ENCODE measurements at places on chromosomes 11 and 22.

DNA sequence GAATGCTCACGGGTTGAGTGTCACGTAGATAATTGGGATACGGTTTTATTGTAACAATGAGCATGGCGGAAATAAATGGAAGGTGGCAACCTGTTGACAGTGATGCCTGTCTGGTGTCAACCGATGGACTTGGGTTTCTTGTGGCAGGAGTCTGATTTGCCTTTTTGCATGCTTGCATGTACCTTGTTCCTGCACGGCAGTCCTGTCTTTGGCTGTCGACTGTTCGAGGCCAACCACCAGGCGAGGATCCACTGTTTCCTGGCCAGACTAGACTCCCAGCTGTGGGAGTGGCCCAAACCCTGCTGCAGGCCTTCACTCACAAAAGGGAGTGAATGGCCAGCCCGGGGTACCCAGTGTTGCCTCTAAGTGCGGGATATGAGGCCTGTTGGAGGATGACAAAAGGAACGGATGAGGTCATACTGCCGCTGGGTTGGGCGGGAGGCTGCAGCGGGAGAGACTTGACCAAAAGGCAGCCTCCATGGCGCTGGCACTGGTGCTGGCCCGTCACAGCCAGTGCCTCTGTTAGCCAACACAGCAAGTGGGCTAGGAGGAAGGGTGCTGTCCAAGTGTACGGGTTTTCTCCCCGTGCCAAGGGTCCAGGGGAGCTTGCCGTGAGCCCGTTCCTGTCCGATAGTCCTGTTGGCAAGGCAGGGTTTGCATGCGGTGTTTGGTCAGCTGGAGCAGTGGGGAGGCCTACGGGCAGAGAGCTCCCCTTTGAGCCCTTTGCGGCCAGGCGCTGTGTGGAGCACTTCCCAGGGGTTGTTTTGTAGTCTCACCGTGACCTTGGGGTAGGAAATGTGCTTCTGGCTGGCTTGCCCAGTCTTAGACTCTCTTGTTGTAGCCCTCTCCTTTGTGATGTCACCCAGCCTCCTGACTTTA, 974 bp downstream of the DGCR8 start:
- no peak for DNase-seq

GRCh38 chr11:110713449-110713776, 1.2 kb upstream of the ARHGAP20 start:
- no peak for DNase-seq

DNA sequence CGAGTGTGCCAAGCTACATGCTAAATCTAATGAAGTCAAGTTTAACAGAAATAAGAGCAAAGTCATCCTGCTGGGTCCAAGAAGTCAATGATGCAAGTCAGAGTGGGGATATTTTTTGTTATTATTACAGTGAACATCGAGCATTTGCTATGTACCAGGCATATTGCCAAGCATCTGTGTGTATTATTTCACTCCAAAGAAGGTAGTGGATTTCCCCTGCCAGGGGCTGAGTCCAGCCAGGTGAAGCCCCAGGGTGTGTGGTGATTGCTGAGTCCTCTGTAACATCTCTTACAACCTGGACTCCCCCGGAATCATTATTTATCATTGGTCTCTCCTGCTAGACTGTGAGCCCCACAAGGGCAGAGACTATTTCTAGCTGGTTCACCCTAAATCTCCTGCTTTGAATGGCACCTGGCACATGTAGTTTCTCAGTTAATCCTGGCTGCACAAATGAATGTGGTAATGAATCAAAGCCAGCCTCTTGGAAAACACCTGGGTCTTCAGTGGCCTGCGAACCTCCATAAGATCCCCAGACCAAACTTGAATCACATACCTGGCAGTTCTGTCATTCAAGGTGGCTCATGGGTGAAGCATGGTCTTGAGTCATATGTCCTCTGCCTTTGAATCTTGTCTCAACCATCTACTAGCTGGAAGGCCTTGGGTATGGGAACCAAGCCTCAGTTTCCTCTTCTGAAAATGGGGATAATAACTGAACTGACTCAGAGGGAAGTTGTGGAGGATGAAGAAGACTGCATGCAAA, 549.2 kb downstream of the MIAT start:
- DNase-seq, result no peak

DNA sequence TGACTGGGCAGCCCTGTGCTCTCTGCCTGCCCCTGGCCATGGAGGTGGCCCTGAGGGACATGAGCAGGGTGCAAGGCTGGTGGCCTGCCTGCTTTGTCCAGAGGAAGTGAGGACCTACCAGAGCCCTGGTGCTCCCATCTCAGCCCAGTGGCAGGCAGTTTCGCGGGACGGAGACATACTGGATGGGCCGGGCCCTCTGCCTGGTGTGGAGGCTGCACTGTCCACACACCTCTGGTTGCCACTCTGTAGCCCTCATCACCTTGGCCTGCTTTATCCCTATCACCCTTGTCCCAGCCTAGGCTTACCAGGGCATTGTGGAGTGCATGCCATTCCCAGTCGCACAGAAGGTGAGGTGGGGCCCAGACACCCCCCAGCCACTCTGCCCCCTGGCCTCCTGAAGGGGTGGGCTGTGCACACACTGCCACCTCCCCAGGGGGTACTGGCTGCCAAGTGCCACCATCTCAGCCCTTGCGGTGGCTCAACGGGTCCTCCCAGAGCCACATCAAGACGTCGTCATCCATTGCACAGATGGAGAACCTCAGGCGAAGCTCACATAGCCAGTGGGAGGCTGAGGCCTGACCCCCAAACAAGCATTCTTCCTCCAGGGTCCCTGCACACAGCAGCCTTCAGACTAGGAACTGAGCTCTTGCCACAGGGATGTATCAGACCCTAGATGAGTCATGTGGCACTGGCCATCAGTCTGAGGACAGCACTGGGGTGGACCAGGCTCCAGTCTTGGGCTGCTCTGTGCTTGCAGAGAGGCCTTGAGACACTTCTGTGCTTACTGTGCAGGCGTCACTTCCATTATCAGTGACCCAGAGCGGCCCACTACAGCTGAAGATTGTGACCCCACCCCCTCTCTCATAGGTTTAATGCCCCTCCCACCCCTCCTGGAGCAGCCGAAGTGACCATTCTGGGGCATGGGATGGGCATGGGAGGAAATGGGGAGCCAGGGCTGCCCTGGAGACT, 176.1 kb downstream of the IGLL1 start:
- no peak for DNase-seq

DNA sequence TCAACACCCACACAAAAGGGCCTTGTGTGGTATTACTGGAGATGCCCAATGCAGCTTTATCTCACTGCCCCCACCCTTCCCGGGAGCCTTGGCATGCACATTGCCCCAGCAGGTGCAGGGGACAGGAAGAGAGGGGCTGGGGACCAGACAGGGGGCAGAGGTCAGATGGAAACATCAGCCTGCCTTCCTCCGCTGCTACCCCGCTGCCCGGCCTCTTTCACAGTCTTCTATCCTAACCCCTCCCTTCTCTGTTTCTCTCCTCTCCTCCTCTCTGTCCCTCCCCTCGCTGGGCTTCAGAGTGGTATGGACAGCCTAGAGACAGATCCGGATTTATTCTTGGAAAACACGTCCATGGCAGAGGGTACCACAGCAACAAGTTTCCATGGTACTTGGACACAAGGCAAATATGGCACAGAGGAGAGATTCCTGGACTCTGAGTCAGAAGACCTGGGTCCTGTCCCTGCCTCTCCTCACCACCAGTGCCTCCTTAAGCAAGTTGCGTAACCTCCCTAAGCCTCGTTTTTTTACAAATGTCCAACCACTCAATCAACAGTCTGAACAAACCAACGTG, 8.3 kb upstream of the IGSF9B start:
- no peak for DNase-seq

GRCh38 chr11:76637491-76638269, 32.9 kb downstream of the LRRC32 start:
- no peak for DNase-seq
